HT-29 (cell line): ENCODE measurements at places on chromosomes 5 and 9.

DNA sequence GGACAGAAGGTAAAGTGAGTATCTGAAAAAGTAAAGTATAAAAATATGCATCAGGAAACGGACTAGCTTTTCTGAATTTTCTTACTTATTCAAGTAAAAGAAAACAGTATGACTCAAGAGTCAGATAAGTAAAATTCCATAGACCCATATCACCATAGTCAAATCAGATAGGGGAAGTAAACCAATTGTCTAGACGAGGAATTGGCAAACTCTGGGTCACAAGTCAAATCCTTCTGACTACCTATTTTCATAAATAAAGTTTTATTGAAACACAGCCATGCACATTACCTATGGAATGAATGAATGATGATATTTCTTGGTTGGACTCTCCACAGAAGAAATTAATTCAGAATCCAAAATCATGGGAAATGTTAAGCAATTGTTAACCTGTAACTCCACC is 59.1 kb upstream of the TMC1 start:
- peak; percentile 20 for DNase-seq

GRCh38 chr9:99021512-99021911 is 77.8 kb downstream of the COL15A1 start:
- DNase-seq, result no peak

DNA sequence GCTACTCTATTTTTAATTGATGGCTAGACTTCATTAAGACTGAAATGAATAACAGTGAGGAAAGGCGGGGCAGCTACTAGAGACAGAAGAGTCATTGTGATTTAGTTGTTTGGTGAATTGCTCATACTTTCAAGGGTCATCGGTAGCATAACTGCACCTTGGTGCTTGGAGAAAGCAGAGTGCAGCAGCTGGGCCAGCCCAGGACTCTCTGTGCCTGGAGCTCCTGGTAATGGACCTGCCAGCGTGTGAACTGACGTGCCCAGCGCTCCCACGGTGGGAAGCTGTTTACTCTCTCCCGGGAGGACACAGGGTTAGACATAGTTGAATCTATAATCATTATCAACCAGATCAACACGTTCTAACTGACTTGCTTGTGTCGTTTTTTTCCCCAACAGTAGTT is 42.9 kb downstream of the LURAP1L start:
- peak; percentile 88 for DNase-seq

- no peak for DNase-seq
These were observed 25.6 kb downstream of the ANKRD55 start for GRCh38 chr5:56207537-56207936.

GRCh38 chr5:28216939-28217360 is 1178.6 kb upstream of the CDH9 start:
- DNase-seq, result no peak

- DNase-seq, result no peak
These were observed 6.4 kb upstream of the TOR4A start for GRCh38 chr9:137270929-137271695.

GRCh38 chr9:83138422-83139135 is 75.6 kb upstream of the RASEF start:
- no peak for DNase-seq
